ENCODE measurements at places on chromosomes 6 and 20.

GRCh38 chr6:151448623-151449022, 3.3 kb downstream of the RMND1 start:
- DNase-seq: no peak

DNA sequence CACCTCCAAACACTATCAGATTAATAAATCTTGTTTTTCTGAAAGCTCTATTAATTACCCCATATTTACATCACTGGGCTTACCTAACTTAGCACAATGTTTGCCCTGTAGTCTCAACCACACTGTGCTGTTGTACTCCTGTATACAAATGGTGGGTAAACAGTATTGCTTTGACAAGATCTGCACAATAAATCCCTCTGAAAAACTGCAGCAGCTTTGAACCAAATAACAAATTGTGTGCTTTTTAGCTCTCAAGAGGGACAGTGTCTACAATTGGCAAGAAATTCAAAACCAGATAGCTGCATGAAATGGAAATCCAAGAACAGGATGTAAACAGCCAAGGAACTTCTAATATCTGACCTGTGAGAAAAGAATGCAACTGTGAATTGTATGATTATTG, 10.4 kb downstream of the KIF6 start:
- peak; percentile 13 for DNase-seq

- no peak for DNase-seq
Measured at GRCh38 chr20:4299216-4299615, 283.9 kb upstream of the RNF24 start.

GRCh38 chr6:154632119-154632518, 101.1 kb upstream of the SCAF8 start:
- no peak for DNase-seq

GRCh38 chr6:26170951-26171841, 84.0 kb downstream of the HFE start:
- no peak for DNase-seq

- no peak for DNase-seq
Measured at GRCh38 chr20:62888406-62888805, 26.8 kb upstream of the TCFL5 start.

- peak; percentile 56 for DNase-seq
Measured at GRCh38 chr6:106334646-106335448, 9.3 kb upstream of the ATG5 start.

DNA sequence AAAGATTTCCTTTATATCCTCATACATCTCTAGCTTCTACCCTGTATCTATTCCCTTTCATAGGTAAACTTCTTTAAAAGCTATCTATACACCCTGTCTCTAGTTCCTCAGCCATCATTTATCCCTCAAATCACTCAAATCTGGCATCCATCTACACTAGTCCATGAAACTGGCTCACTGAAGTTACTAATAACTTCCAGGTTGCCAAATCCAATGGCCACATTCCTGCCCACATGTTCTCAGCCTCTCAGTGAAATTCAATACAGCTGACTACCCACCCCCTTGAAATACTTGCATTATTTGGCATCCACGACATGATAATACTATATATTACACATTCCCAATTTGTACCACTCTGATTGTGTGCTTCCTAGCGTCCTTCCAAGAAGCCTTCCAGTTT, 8.7 kb downstream of the REPS1 start:
- no peak for DNase-seq

All from NCI-H345 (cell line).